ENCODE measurements at places on chromosomes 12 and 14.
A peak's percentile ranks its signal among the peaks of the same experiment; 100 is the strongest.

GRCh38 chr14:72863216-72864006 is 30.5 kb downstream of the DPF3 start:
- peaks cover 21% of the 10 kb centered on the region for H3K27me3 ChIP-seq
- no peak for DNase-seq

GRCh38 chr12:103680591-103681141 is 93.6 kb downstream of the STAB2 start:
- no peaks in the 10 kb centered on the region for H3K27me3 ChIP-seq
- H3K4me1 ChIP-seq, result no peaks in the 10 kb centered on the region
- no peak overlapping the region for H3K4me3 ChIP-seq
- no peak overlapping the region for H3K27ac ChIP-seq

DNA sequence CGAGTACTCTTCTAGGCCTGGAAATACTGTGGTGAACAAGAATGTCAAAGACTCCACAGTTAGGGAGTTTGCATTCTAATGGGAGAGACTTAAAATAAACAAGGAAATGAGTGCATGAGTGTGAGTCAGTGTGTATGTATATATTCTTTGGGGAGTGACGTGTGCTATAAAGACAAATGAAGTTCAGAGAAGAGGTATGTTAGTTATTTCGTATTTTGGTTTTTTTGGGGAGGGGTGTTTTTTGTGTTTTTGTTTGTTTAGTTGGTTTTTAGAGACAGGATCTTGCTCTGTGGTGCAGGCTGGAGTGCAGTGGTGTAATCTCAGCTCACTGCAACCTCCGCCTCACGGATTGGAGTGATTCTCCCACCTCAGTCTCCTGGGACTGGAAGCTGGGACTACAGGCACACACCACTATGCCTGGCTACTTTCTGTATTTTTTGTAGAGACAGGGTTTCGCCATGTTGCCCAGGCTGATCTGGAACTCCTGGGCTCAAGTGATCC is 74.3 kb downstream of the SRGAP1 start:
- H3K4me3 ChIP-seq, result no peak overlapping the region
- H3K36me3 ChIP-seq, result no peaks in the 10 kb centered on the region
- H3K27me3 ChIP-seq, result no peaks in the 10 kb centered on the region

DNA sequence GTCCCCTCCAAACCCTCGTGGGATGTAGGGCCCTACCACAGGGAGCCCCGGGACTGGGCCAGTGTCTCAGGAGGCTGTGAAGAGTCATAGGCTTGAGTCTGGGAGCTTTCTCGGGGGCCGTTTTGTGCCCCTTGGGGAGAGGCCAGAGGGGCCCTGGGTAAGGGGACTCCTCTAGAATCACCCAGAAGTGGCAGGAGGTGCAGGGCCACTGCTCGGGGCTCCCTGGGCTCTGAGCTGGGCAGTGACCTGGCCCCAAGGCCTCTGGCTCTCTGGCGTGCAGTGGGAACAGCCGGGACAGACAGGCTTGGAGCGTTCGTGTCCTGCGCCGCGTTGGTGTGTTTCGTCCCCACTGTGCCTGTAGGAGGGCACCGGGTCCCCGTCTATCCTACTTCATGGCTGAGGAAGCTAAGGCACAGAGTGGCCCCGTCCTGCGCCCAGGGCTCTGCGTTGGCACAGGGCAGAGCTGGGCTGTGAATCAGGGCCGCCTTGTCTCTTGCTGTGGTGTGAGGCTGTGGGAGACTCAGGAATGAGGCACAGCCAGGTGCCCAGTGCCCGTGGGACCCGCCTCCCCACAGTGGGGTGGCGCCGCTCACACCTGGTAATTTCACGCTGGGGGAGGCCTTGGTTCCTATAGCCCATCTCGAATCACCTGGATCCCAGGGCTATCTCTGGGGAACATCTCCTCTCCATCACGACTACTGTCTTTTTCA is 23.8 kb upstream of the KIF26A start:
- peak; percentile 18 for DNase-seq
- peaks cover 51% of the 10 kb centered on the region for H3K27me3 ChIP-seq
- no peak overlapping the region for H3K4me3 ChIP-seq
- no peak overlapping the region for H3K27ac ChIP-seq

DNA sequence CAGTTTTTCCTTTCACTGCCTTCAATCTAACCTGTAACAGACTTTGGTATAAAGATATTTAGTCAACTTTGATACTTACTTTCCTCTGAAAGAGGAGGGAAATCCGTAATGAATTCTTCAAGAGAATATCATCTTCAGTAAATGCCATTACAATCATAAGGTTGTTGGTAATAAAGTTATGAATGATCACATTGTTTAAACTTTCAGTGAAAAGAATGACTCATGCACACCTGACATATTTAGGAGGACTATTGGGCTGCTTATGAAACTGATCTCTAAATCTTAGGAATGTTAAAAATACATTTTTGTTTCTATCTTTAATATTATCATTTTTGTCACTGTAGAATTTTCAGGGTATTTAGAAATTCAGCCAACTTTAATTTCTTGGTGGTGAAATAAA is 474.7 kb downstream of the SLC16A7 start:
- H3K4me1 ChIP-seq, result no peaks in the 10 kb centered on the region
- no peak overlapping the region for H3K4me3 ChIP-seq
- H3K27me3 ChIP-seq, result no peaks in the 10 kb centered on the region
- no peak overlapping the region for H3K27ac ChIP-seq

DNA sequence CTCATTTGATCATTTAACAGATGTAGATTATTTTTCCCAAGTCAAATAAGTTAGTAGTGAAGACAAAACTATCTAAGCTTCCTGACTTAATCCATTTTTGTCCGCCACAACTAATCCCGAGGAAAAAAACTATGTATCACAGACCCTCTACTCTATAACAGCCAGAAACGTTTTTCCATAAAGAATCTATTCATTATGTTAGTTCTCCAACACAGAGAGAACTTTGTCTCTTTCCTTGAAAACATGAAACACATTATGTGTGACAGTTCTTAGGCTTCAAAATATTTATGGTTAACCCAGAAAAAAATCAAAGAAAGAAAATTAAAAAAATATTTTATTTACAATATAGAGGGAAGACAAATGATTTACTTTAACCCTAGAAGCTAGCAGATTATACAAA is 100.1 kb downstream of the PLEKHG7 start:
- no peaks in the 10 kb centered on the region for H3K4me1 ChIP-seq
- peaks cover 39% of the 10 kb centered on the region for H3K36me3 ChIP-seq
- no peak for DNase-seq
- no peak overlapping the region for H3K4me3 ChIP-seq
- H3K27me3 ChIP-seq, result no peaks in the 10 kb centered on the region

- no peaks in the 10 kb centered on the region for H3K27me3 ChIP-seq
- DNase-seq, result no peak
- H3K4me3 ChIP-seq, result no peak overlapping the region
- peaks cover 2% of the 10 kb centered on the region for H3K36me3 ChIP-seq
Observed at GRCh38 chr14:70785556-70785955, 23.8 kb downstream of the MAP3K9 start.

DNA sequence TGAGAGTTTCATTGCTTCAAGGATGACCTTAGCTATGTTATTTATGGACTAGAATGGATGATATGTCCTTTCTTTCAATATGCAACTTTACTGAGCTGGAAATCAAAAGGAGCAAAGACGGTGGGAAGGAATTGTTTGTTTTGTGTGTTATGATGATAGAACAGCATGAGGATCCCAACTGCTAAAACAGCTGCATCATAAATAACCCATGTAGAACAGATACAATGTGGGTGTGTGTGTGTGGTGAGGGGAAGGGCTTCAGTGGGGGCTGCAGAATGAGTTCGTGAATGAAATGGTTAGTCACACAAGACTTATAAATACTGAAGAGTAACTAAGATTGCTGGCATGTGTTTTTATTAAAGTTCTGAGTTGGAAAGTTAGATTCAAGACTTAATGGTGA is 80.1 kb downstream of the DACT1 start:
- H3K36me3 ChIP-seq, result no peaks in the 10 kb centered on the region
- peaks cover 5% of the 10 kb centered on the region for H3K4me1 ChIP-seq
- H3K27ac ChIP-seq, result no peak overlapping the region
- DNase-seq, result no peak

DNA sequence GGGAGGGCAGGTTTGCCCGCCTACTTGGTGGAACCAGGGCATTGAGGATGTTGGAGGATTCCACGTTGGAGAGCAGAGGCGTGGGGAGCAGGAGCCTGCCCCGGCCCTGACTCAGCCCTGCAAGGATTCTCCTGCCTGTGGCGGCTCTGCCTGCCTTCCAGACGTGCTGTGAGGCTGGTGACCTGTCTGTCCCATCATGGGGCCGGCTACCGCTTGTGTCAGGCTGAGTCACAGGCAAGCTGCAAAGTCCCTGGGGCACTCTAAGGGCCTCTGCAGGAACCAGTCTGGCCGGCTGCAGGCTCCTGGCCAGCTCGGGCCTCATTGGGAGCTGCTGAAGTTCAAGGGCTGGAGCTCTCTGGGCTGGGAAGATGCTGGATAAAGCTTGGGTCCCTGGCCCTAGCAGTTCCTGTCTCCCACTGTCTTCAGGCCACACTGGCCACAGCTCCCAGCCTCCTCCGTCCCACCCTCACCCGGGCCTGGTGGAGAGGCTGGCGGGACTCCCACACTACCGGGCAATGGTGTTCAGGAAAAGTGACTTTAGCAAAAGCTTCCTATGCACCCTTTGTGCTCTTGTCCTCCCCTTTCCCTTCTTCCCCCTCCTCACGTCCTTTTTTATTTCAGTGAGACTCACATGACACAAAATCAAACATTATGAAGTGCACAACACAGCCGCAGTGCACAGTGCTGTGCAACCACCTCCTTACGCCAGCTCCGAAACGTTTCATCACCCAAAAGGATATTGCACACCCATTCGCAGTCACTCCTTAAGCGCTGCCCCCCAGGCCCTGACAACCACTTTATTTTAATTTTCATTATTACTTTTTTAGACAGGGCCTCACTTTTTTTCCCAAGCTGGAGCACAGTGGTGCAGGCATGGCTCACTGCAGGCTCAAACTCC is 22.0 kb upstream of the ULK1 start:
- no peaks in the 10 kb centered on the region for H3K4me1 ChIP-seq
- DNase-seq, result no peak
- peaks cover 11% of the 10 kb centered on the region for H3K27me3 ChIP-seq
- no peak overlapping the region for H3K27ac ChIP-seq
- H3K36me3 ChIP-seq, result no peaks in the 10 kb centered on the region

DNA sequence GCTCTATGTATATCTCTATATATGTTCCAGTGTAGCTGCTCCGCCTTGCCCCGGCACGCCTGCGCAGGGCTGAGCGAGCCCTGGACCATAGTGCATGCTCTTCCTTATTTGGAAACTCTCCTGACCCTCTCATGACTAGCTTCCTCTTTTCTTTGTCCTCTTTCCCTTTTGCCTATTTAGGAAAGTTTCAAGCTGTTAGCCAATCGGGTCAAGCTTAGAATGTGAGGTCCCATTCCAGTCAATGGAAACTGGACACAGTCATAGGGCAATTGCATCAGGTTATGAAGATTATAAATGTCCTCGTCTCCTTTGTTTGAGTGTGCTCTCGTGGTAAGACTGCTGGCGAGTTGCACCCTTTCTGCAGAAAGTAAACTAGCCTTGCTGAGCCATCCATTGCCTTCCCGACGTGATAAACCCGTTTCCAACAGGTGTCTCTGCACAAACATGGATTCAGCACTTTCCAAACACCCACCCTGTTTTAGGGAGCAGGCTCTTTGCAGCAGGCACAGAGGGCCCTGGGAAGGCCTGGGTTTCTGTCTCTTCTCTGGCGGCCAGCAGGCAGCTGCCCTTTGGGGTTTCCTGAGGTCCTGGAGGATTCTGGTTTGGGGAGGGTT is 30.9 kb downstream of the CCDC92 start:
- no peak for DNase-seq
- peaks cover 25% of the 10 kb centered on the region for H3K4me1 ChIP-seq
- H3K27ac ChIP-seq, result no peak overlapping the region
- no peak overlapping the region for H3K4me3 ChIP-seq
- H3K27me3 ChIP-seq, result no peaks in the 10 kb centered on the region
- peaks cover 19% of the 10 kb centered on the region for H3K36me3 ChIP-seq

DNA sequence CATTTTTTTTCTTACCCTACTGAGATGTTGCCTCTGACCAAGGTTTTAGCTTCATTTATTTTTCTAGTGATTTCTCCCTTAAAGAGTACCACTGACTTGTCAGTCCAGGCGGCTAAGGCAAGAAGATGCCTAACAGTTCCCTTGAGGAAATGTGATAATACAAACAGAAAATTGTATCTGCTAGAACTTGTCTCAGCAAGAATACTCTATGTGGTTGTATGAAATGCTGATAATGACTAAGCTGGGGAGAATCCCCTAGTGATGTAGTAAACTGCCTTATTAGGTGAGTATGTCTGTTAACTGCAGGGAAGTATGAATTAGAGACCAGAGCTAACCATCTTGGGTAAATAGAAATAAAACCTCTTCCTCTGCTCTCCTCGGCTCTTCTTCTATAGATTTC is 6.7 kb downstream of the C12orf54 start:
- H3K4me3 ChIP-seq, result no peak overlapping the region
- no peaks in the 10 kb centered on the region for H3K4me1 ChIP-seq
- no peak overlapping the region for H3K27ac ChIP-seq
- H3K36me3 ChIP-seq, result no peaks in the 10 kb centered on the region
- DNase-seq, result no peak
- peaks cover 4% of the 10 kb centered on the region for H3K27me3 ChIP-seq

GRCh38 chr12:95766356-95767019 is 24.1 kb downstream of the NTN4 start:
- no peak overlapping the region for H3K27ac ChIP-seq
- H3K4me1 ChIP-seq, result no peaks in the 10 kb centered on the region
- no peaks in the 10 kb centered on the region for H3K36me3 ChIP-seq
- DNase-seq, result no peak

DNA sequence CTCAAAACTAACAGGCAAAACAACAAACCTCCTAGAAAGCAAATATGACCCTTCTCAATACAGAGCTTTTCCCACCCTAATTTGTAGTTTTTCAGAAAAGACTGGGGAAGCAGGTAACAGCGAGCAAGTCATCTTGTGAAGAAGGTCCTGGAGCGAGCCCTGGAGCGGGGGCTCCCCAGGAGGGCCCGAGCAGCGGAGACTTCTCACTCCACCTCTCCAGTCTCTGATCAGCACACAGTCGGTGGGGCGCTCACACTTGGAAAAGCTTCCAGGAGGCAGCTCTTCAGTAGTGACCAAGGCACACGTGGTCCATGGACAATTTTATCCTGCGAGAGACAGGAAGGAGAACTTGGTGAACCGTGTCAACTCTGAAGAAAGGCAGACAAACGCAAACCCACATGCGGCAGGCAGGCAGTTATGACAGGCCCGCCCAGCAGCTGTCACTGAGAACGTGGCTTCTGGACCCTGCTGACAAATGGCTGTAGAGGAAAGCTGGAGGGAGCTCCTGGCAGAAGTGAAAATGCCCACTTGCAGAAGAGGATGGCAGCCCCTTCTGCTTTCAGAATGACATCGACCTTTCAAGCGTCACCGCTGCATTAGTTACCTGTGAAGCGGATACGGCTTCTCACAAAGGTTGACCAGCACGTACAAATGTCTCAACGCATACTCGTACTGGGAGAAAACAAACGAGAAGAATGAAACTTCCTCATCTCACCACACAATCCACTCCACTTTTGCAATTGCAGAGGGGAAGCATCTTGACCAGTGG is 44.2 kb downstream of the LGMN start:
- H3K4me1 ChIP-seq, result no peaks in the 10 kb centered on the region
- H3K27me3 ChIP-seq, result peaks cover 21% of the 10 kb centered on the region
- no peak overlapping the region for H3K4me3 ChIP-seq
- H3K27ac ChIP-seq, result peak overlapping the region; percentile 49
- H3K36me3 ChIP-seq, result no peaks in the 10 kb centered on the region

GRCh38 chr12:26119391-26119989 is 5.3 kb downstream of the BHLHE41 start:
- H3K27ac ChIP-seq, result no peak overlapping the region
- no peak for DNase-seq
- H3K36me3 ChIP-seq, result peaks cover 1% of the 10 kb centered on the region
- peaks cover 23% of the 10 kb centered on the region for H3K4me1 ChIP-seq
- peaks cover 80% of the 10 kb centered on the region for H3K27me3 ChIP-seq

GRCh38 chr12:95646781-95647190 is 95.5 kb upstream of the USP44 start:
- H3K27ac ChIP-seq, result no peak overlapping the region
- peaks cover 4% of the 10 kb centered on the region for H3K27me3 ChIP-seq
- H3K4me3 ChIP-seq, result no peak overlapping the region
- DNase-seq, result no peak
- no peaks in the 10 kb centered on the region for H3K36me3 ChIP-seq
- H3K4me1 ChIP-seq, result no peaks in the 10 kb centered on the region

All from activated naive CD4-positive, alpha-beta T cell treated with anti-CD3 and anti-CD28 coated beads, Interleukin-2, amount 10 ng/mL, durations not matched to agents 7 days and 5 days (primary cell).